NCI-H1092 treated with DMSO at 0.1 percent for 48 hours (cell line): ENCODE measurements at places on chromosomes 11 and 22.

DNA sequence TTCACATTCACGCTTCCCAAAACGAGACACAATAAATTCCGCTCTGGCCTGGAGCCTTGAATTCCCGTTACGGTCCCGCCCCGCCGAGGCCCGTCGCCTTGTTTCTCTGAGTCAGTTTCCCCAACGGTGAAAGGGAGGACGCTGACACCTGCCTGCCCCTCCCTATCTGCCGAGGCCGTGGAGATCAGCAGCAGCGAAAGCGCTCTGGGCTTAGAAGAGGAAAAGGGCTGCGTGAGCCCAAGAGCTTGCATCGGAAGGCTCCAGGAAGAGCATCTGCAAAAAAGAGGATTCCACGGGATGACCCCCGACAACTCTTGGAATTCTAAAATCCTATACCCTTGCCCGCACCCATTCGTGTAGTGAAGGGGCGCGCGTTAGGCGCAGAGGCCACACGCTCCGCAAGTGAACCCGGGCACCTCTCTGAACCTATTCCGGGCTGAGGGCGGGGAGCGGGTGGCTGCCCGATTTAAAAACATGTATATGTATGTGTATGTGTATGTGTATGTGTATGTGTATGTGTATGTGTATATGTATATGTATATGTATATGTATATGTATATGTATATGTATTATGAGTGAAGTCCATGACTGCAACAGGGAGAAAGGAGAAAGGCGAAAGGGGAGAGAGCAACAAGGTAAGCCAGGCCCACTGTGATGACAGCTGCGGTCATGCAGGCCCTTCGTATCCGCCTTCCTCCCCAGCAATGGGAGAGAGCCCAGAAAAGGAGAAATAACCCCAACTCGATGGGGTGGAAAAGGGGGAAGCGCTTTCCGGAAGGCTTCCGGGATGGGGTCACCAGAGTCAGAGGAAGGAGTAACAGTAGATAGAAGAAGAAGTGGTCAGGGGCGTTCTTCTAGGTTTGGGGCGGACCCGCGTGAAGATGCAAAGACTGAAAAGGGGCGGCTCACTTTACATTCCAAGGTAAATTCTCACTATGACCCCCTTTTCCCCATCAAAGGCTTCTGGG is 948 bp upstream of the MRTFA start:
- DNase-seq = no peak

DNA sequence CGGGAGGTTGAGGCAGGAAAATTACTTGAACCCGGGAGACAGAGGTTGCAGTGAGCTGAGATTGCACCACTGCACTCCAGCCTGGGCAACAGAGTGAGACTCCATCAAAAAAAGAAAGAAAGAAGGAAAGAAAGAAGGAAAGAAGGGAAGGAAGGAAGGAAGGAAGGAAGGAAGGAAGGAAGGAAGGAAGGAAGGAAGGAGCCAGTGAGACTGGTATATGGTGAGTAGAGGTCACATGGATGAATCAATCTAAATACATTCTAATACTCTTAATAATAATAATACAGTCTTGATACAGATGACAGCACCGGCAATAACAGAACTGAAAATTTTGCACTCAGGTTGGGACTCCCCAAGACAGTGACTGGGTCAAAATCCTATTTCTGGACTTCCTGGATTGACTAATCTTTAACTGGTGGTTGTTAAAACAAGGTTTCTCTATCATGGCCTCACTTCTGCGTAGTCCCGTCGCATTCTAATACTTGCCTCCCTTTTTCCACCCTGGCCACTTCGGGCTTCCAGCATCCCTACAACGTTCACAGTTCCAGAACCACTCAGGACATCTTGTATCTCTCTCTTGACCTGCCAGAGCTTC is 53.5 kb upstream of the EIF3M start:
- DNase-seq = no peak

DNA sequence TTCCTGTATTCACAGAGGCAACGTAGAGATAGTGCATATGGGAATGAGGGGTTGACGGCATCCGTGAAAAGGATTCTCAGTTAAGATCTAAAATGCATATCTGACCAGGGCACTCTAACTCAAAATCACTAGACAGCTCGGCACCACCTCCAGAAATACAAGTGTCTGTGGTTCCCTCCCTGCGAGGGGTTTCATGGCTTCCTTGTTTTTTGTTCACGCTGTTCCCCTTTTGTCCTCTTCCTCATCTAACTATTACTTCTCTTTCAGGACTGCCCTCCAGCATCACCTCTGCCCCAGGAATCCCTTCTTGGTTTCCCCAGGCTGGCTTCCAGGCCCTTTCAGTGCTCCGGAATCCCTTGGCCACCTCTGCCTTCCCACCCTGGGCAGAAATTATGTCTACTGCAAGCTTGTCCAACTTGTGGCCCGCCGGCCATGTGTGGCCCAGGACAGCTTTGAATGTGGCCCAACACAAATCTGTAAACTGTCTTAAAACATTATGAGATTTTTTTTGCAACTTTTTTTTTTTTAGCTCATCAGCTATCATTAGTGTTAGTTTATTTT is 159.9 kb downstream of the FBXO7 start:
- no peak for DNase-seq

GRCh38 chr11:76798202-76798581 is 15.0 kb downstream of the TSKU start:
- no peak for DNase-seq

- no peak for DNase-seq
Observed at GRCh38 chr22:20604776-20605221, 97.4 kb downstream of the MED15 start.

GRCh38 chr11:85717429-85717828 is 31.4 kb upstream of the CCDC89 start:
- no peak for DNase-seq

DNA sequence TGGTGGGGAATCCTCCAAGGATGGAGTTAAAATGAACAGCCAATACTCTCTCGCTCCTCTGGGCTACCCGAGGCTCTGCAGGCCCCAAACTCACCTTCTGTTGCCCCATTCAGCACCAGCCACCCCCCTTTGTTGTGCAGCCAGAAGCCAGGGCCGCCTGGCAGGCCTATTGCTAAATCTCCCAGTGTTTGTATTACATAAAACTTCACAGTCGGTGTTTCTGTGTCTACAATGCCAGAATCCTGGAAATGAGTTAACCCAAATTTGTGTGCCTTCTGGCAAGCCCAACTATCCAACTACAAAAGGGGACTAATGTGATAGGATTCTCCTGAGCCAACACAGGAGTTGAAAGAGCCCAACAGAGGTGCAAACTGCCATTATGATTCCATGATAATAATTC is 9.3 kb downstream of the KCNJ5 start:
- no peak for DNase-seq

- DNase-seq = no peak
Observed at GRCh38 chr11:40722179-40722795, 737.2 kb downstream of the LRRC4C start.

DNA sequence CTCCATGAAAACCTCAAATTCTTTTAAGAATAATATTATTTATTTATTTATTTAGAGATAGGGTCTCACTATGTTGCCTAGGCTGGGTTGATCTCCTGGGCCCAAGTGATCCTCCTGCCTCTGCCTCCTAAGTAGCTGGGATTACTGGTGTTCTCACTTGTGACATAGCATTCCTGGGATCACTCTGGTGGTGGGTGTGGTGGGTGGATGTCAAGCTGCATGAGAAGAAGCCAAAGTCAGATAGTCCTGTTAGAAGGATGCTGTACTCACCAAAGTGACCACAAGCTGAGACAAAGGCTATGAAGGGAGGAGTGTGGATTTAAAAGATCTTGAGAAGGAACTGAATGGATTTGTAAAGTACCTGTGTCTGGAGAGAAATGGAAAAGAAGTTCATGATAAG is 87.9 kb upstream of the SPON1 start:
- DNase-seq = no peak

DNA sequence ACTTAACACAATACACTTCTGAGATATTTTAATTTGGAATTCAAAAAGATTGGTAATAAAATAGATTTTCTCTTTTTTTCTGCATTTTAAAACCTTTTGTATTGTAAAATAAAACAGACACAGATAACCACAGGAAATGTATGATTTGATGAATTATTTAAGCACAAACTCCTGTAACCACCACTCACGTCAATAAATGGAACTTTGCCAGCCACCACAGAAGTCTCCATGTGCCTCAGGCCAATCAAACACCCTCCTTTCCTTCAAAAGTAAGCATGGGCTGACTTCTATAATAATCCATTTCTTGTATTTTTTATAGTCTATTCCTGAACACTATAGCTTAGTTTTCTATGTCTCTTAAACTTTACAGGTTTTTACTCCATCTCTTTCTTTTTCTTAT is 721.7 kb downstream of the DLG2 start:
- DNase-seq = no peak
